Keratinocyte (primary cell): ENCODE measurements at places on chromosomes 12 and 14.

- DNase-seq = no peak
Measured at GRCh38 chr14:75823334-75823733, 158.5 kb downstream of the TGFB3 start.

DNA sequence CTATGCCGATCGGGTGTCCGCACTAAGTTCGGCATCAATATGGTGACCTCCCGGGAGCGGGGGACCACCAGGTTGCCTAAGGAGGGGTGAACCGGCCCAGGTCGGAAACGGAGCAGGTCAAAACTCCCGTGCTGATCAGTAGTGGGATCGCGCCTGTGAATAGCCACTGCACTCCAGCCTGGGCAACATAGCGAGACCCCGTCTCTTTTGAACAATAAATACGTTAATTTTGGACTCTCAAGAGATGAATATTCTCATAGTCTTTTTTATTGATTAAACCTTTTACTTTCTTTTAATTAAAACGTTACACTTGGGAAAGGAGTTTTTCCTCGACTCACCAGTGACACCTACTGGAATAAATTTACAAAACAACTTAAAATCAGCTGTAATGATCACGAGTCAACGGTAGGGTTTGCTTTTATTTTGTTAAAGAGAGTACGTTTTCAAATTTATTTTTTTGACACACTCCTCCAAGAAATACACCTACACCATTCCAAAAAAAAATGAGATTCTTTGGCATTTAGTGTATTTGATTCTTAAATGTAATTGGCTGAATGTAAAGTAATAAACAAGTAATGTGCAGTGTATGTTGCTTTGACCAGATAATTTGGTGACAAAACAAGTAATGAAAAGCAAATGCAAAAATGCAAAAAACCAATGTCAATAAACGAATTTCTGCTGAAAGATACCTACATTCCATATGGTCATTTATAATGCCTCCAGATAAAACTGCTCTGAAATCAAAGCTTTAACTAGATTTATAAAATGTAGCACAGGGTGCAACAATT, 687 bp upstream of the RPS29 start:
- DNase-seq = no peak

DNA sequence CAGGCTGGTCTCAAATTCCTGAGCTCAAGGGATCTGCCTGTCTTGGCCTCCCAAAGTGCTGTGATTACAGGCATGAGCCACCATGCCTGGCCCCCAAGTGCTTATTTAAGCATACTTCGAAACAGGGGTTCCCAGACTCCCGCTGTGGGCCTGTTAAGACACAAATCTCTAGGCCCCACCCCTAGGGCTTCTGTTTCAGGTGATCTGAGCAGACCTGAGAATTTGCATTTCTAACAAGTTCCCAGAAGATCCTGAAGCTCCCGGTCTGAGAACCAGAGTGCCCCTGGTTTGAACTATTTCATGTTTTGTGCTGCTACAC, 25.0 kb downstream of the GCH1 start:
- DNase-seq = no peak

- no peak for DNase-seq
Measured at GRCh38 chr12:57089271-57090245, 644 bp downstream of the NAB2 start.

DNA sequence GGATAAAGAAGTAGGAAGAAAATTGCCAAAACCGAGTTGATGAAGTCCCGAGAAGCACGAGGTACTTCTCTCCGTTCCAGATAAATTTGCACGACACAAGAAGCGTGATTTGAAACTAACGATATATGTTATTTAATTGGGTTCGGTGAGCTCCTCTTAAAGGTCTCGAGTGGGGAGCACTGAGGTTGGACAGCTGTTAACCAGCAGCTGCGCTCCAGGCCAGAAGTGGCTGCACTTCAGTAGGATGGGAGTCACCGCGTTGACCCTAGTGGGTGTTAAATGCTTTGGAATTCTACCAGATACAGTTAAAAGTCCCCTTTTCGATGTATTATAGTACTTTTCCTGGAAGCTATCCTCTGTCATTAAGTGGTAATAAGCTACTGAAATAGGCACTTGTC, 953 bp upstream of the DCAF5 start:
- no peak for DNase-seq

DNA sequence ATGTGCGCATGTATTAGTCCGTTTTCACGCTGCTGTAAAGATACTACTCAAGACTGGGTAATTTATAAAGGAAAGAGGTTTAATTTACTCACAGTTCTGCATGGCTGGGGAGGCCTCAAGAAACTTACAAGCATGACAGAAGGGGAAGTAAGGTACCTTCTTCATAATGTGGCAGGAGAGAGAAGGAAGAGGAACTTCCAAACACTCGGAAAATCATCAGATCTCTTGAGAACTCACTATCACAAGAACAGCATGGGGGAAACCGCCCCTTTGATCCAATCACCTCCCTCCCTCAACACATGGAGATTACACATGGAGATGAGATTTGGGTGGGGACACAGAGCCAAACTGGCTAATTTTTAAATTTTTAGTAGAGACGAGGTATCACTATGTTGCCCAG, 41.8 kb upstream of the SNX6 start:
- no peak for DNase-seq

DNA sequence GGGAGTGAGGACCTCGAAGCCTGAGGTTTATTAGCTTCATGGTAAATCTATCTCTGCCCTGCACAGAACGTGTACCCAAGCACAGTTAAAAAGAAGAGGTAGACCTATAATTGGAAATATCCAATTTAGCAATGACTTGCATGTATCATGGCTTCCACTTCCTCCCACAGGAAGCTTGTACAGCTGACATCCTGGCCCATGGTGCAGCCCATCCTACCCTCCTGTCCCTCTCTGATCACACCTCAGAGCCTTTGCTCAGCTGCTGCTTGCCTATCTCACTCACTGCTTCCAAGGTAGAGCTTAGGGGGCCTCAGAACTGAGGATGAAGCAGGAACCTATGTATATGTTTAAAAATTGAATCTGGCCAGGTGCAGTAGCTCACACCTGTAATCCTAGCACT, 4.3 kb upstream of the BCDIN3D start:
- DNase-seq = no peak

- DNase-seq = no peak
Measured at GRCh38 chr12:102568276-102568675, 87.9 kb upstream of the IGF1 start.

- DNase-seq = no peak
Measured at GRCh38 chr12:96248136-96248931, 54.2 kb downstream of the ELK3 start.

DNA sequence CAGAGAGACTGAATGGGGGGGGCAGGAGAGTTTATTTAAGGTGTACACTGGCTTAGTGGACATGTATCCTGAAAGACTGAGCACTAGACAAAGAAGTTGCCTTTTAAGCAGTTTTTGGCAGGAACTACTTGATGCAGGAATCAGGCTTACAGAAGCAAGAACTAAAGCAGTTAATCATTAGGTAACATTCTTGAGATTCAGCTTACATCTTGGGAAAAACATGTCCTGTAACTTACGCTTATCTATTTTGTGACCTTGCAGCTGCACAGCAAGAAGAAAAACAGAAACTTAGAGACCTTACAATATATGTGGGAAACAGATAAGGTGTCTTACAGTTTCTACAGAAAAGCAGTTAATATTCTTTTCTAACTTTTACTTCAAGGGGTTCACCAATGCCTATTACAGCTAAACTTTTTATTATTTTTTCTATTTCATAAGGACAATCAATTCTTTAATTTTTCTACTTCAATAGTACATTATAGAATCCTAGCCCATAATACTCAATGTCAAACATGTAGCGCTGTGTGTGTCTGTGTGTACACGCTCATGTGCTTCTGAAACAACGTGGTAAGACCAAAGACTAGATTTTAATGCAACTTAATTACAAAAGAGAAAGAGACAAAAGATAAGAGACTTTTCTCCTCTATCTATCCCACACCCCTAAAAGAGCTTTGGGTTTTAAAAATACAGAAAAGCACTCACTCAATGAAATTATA, 276.9 kb downstream of the PRKD1 start:
- DNase-seq = no peak

DNA sequence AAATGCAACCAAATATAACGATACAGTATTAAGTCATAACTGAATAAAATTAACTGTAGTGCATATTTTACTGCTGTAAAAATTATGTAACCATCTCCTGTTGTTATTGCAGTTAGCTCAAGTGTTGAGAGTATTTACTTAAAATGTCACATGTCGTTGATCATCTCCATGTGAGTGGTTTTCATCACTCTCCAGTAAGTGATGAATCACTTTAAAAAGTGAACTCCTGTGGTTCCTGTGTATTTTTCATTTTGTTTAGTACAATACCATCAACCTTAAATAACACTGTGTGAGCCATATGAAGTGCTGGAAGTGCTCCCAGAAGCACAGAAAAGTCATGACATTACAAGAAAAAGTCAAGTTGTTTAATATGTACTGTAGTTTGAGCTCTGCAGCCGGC, 104.7 kb upstream of the SLCO1B1 start:
- DNase-seq = no peak

DNA sequence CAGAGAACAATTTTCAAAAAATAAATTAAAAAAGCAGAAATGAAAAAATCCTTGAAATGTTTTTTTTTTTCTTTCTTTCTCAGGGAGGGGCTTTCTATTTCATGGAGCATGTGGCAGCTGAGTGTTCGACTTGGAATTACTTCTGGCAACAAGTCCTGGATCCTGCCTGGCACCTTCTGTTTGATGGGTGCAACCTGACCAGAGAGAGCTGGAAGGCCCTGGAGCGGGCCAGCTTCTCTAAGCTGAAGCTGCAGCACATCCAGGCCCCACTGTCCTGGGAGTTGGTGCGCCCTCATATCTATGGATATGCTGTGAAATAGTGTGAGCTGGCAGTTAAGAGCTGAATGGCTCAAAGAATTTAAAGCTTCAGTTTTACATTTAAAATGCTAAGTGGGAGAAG, 22.5 kb upstream of the HIGD1C start:
- DNase-seq = no peak

GRCh38 chr14:47153746-47154145, 502.2 kb upstream of the RPL10L start:
- DNase-seq = no peak

DNA sequence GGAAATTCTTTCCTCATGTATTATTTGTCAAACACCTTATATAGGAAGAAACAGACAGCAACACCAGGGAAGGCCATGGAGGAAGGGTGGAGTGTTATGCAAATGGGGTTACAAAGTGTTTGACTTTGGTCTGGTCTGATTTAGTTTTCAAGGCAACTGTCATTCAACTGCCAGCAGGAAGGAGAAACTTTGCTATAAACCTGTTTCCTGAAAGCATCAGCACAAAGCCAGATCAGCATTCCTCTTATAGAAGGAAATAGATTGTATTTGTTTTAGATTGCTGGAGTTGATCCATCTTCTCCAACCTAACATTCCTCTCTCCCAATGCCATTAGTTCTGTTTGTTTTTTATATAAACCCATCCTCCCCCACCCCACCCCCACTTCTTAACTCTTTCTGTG, 65.7 kb downstream of the STAB2 start:
- DNase-seq = no peak

DNA sequence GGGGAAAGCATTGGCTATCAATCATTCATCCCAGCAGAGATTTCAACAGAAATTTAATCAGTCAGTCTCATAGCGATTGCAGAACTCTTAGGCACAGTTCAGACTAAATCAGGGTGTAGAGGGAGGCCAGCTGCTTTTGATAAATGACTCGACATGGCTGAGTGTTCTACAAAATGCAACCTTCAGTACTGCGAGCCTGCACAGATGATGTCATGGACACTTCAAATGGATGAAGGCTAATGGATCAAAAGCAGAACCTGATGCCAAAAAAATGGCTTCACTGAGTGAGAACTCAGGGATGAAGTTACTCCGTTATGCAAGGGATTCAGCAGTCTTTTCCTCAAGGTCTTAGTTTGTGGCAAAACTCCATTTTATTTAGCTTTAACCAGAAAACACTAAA, 167.3 kb downstream of the DACT1 start:
- no peak for DNase-seq

DNA sequence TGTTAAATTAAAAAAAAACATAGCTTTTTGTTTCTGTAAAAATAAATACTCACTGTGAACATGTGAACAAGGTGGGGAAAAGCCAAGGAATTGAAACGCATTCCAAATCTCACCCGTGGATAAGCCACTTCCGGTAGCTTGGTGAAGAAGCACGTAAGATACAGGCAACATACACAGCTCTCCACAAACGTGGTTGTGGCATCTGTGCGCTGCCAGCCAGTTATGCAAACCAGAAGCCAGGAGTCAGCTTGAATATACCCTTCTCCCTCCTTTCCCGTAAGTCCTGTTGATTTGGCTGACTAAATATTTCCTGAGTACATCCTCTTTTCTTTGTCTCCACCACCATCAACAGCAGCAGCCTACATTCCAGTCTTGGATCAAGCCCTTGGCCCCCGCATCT, 486.2 kb downstream of the VRK1 start:
- no peak for DNase-seq

DNA sequence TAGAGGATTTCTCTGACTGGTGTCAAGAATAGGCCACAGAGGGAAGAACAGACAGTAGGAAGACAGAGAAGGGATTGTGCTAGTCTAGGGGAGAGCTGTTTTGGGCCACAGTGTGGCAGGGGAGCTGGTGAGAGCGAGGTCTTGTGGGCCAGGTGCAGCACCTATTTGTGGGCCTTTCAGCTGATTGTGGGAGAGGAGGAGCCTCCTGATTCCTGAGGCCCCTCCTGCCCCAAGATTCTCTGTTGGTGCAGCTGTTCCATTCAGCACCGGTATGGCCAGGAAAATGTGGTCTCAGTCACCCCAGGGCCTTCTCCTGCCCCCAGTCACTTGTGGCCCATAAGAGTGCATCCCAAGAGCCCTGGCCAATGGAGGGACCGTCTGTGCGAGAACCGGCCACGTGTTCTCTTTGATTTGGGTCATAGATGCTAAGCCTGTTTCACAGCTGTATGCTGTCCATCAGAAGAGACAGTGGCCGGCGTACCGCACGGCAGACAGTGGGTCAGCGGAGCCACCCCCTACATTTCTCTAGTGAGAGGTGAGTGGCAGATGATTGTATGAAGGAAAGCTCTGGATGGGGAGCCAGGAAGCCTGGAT, 27.7 kb downstream of the TPCN1 start:
- DNase-seq = no peak

- DNase-seq = no peak
Measured at GRCh38 chr12:96361074-96361473, 39.2 kb downstream of the CDK17 start.

DNA sequence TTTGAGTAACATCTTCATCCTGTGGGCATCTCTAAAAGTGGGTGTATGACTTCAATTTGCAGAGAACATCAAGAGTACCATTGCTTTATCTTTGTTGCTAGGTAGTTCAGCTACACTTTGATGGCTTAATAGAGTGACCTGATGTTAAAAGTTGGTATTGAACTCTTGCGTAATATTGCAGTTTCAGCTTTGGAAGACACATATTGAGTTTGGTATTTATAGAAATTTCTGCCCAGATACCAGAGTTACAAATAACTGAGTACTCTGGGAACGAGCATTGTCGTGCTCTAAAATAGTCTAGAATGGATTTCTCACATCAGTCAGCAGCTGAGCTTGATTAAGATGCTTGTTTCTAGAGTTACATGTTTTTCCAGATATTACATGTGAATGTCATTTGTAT, 24.8 kb upstream of the AKAP5 start:
- DNase-seq = no peak

- DNase-seq = no peak
Measured at GRCh38 chr14:96052541-96053247, 13.5 kb downstream of the C14orf132 start.
